ENCODE measurements at places on chromosomes 16 and 17.

- no peak for DNase-seq
Measured at GRCh38 chr17:3911271-3912053, 4.8 kb downstream of the P2RX1 start.

DNA sequence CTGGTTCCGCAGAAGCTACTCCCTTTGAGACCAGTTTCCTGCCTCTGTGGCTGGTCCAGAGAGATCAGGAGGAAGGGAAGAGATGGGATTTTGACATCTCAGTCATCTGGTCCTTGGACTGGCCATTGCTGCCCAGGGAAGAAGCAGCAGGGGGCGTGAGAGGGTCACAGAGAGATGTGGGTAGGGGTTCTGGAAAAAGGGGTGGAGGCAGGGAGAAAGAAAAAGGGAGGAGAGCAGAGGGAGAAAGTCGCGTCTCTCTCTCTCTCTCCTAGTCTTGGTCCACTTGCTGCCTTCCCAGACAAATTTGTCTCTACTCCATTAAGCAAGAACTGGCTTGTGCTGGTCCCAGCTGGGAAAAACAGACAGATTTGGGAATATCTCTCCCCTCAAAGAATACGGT is 4.4 kb downstream of the SHBG start:
- no peak for DNase-seq

DNA sequence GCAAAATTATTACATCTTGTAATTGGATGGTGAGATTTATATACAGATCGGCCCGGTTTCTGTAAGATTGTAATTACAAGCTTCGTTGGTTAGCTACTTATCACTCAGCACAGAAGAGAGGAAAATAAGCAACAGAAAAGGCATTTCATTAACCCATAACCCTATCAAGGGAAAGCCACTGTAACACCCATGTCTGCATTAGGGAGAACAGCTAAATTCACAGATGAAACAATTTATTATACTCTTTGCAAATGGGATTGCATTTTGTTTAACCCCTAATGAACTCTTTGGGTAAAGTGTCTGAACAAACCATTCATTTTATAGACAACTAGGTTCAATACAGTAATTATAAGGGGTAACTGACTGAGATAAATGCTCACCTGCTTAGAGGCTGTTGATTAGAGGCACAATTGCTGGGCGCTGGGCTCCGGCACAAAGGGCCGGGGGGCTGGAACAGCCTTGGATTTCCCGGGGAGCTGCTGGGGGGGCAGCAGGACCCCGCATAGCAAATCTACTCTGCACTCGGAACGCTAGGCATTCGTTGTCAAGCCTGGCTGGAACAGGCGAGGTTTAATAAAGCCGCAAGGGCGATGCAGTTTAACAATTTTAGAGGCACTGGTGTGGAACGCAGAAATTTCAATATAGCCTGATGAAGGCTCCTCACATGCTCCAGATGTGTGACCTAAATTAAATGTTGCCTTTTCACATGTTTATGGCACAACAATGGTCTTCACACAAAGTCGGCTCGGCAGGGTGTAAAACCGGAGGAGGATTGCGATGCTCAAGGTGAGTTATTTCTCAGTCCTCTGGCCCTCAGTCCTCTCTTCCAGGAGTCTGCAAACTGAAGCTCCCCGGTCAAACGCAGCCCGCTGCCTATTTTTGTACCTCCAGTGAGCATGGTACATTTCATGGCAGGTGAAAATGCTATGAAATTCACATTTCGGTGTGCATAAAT is 134.0 kb upstream of the IRX6 start:
- no peak for DNase-seq

DNA sequence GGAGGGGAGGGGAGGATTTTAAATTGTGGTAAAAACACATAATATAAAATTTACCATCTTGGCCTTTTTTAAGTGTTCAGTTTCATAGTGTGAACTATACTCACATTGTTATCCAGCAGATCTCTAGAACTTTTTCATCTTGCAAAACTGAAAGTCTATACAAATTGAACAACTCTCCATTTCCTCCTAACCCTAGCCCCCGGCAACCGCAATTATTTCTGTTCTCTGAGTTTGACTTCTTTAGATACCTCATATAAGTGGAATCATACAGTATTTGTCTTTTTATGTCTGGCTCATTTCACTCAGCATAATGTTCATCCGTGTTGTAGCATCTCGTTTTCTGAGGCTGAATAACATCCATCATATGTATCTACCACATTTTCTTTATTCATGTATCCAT is 30.0 kb upstream of the MRTFB start:
- DNase-seq = no peak

DNA sequence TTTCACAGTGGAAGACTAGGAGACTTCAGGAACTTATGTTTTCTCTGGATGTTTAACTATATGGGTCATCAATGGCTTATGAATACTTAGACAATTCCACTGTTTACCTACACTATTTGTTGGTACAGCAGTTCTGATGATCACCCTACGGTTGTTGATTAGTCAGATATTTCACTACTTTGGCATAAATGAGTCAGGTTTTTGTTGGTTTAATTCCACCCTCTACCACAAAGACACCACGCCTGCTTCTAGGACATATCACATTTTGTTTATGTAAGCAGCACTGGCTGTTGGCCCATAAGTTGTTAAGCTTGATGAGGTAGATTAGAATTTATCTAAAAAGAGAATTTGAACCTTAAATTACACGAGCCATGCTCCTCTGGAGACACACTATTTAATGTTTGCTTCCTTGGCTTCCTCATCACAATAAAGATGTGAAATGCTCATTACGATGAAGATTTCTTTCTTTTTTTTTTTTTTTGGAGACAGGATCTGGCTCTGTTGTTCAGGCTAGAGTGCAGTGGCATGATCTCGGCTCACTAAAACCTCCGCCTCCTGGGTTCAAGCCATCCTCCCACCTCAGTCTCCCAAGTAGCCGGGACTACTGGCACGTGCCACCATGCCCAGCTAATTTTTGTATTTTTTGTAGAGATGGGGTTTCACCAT is 4.3 kb downstream of the GDE1 start:
- no peak for DNase-seq

DNA sequence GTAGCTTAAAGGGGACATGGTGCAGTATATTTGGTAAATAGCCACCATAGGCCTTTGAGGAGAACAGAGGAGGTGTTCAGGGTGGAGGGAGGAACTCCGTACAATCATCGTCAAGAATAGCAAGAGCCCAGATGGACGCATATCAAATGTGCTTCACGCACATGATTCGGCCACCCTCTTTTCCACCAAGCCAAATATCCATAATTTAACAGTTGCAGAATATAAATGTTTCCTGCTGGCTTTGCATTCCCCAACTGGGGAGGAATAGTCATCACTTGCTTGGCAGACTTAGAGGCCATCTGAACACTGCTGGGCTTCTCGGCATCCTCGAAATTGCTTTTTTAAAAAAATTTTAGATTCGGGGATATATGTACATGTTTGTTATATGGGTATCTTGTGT is 111.9 kb upstream of the ERCC4 start:
- no peak for DNase-seq

DNA sequence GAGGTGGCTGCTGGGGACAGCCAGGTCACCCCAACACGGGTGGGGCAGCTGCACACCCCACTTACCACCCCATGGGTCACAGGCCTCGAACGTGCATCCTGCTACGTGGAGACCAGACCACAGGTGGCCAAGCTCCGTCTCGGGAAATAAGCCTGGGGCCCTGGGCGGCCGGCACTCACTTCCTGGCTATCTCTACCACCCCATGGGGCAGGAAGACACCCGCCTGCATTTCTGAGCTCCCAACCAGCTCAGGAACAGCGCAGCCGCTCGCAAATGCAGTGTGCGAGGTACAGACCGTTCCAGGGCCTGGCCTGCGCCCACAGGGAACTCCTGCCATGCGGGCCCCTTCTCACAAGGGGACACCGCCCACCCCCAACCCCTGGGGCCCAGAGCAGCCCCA is 4.9 kb upstream of the GNG13 start:
- DNase-seq = no peak

GRCh38 chr17:45814622-45815606 is 29.8 kb upstream of the SPPL2C start:
- no peak for DNase-seq

DNA sequence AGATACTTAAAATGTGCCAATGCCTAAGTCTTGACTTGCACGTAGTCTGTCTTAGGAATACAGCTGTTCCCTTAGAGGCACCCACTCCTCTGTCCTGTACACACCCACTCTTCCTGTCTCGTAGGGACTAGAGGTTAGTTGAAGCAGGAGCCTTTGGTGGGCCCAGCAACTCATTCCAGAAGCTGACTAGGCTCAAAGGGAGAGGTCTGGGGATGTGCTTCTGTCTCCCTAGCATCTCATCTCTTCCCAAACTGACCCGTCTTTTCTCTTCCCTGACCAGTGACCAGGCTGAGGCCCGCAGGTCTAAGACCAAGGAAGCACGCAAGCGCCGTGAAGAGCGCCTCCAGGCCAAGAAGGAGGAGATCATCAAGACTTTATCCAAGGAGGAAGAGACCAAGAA is 4.2 kb downstream of the RPL19 start:
- no peak for DNase-seq

- no peak for DNase-seq
Measured at GRCh38 chr16:82567175-82567574, 59.6 kb upstream of the CDH13 start.

DNA sequence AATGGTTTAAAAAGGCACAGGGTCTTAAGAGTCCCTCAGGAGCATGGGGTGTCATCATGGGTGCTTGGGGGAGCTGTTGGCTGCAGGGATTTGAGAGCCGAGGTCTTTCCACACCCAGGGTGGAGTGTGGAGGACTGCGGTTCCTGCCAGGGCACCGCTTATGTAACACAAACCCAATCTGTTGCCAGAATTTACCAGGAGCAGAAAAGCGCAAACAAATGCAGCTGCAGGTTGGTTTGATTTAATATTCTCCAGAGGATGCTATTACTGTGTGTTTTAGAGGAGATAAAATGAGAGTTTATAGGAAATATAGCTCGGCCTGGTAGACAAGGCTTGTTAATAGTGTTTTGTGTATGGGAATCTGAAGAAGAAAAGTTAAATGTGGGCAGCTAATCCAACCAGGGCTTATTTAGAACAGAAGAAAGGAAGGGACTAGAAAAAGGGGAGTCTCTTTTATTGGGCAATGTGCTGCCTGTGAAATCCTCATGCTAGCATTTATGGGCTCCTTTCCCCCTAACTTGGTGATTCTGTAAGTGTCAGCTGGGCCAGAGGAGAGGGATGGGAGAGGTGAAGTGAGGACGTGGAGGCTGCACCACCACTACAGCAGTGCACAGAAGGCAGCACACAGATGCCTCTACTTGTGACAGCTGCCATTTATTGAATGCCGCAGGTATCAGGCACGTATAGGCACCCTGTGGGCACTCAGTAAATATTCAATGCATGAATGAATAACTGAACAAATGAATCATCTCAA is 174.7 kb downstream of the KATNIP start:
- no peak for DNase-seq

- DNase-seq = no peak
Measured at GRCh38 chr17:56948491-56948890, 12.4 kb downstream of the COIL start.

DNA sequence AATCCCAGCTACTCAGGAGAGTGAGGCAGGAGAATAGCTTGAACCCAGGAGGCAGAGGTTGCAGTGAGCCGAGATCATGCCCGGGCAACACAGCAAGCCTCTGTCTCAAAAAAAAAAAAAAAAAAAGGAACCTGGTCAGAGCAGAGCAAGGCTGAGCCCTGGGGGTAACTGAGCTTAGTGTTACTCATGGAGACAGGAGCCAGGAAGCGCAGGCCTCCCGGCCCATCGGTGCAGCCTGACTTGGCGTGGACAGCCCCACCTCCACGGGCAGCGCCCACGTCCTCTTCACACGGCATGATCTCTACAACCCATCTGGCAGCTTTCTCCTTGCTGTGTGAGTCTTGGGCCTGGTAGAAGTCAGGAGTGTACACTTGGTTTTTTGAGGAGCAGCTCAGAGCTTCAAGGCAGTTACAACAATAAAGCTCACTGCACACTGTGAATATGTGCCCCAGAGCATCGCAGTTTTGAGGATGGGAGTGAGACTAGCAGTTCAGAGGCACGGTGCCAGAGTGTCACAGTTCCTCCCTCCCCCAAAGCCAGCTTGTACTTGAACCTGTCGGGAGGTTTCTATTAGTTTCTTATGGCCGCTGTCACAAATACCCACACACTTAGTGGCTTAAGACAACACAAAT is 129.9 kb downstream of the RAP1GAP2 start:
- DNase-seq = no peak

DNA sequence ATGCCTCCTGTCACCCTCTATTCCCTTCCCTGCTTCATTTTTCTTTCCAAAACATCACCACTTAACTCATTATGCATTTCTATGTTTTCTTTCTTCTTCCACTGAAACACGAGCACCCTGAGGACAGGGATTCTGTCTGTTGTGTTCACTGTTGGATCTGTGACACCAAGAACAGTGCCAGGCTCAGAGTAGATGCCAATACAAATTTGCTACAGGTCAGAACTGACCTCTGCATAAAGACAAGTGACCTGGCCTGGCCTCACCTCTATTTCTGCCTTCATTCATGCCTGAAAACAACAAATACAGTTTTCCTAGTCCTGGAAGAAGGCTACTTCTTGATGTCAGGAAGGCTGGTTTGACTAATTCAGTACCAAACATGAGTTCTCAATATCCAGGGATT is 45.1 kb downstream of the SMPD3 start:
- DNase-seq = no peak

DNA sequence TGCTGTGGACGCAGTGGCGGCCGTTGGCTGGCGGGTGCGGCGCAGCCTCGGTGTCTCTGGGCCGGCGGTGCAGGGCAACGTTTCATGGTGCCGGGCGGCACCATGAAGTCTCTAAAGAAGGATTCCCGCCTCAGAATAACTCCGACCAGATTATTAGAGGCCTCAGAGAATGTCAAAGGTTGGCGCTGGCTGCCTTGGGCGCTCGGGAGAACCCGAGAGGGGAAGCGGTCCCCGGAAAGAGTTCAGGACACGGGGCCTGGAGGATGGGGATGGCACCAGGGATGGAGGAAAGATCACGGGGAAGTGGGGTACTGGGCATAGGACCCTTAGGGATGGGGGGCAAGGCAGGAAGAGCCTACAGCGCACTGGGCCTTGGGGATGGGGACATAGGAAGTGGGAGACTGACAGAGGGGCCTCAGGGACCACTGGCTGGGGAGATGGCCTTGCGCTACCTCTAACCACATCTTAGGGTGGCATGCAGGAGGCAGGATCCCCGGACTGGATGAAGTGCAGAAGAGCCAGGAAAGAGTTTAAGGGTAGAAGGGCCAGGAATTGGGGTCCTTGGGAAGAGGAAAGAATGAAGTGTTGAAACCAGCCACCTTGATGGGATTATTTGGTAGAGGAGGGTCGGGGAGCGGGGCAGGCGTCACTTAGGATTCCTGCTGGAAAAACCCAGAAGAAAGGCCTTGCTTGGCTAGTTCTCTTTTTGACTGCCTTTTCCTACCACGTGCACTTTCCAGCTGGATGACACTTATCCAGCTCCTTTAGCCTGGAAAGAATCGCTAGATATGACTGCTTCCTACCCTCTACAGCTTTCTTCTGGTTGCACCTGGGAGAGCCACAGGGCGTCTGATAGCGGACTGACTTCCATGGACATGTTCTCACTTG is 578 bp downstream of the MYCBPAP start:
- no peak for DNase-seq

GRCh38 chr16:87947356-87948118 is 3.7 kb upstream of the BANP start:
- no peak for DNase-seq

GRCh38 chr17:63249256-63250004 is 196.7 kb downstream of the CYB561 start:
- DNase-seq = no peak

Data from HFF-Myc (cell line).